ENCODE measurements at places on chromosomes 3 and 15. TPM values are rescaled to one million over a fixed set of nuclear protein-coding genes. Genes with fewer than 3 reads are reported as not detected.

Gene PLAAT1
- 3.7 TPM for total RNA-seq

DNA sequence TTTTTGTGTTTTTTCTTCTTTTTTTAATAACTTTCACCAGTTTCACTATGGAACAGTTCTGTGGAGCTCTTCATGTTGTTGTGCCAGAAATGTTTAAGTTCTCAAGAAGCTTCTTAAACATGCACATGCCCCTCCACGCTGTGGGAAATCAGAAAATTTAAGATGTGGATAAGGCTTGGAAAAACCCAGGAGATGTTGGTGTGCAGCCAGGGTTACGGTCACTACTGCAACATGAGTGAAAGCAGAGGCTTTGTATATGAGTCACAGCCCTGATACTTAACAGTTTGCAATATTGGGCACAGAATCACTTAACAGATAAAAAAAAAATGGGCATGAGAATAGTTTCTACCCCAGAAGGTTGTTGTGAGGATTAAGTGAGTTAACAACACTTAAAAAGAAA lies 399.9 kb downstream of the LRTM1 start:
- DNase-seq: no peak

Gene ZBED2
- total RNA-seq: not detected

- no peak for DNase-seq
These were observed 239.3 kb upstream of the UBE2E1 start for GRCh38 chr3:23566499-23566898.

DNA sequence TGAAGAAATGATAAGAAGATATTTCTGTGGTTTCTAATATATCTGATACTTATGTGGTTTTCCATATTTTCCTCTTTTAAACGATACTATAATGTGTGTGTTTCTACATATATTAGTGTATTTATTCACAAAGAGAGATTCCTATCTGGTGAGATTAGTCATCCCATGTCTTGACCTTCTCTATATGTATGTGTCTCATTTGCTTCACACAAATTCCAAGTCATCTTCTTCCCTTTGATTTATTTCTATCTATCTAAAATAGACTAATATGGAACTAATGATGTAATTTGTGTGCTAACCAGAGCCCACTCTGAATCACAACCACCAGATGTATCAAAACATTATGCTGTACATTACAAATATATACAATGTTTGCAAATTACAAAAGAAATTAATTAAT lies 154.7 kb upstream of the KCNMB2 start:
- no peak for DNase-seq

GRCh38 chr15:74340150-74340549 lies 27.3 kb downstream of the CYP11A1 start:
- no peak for DNase-seq

Gene AP4E1
- total RNA-seq: 12.5 TPM

- DNase-seq: peak; percentile 84
These were observed 34.5 kb upstream of the ABHD10 start for GRCh38 chr3:111944372-111944771.
